ENCODE measurements at places on chromosomes 12 and 14.

DNA sequence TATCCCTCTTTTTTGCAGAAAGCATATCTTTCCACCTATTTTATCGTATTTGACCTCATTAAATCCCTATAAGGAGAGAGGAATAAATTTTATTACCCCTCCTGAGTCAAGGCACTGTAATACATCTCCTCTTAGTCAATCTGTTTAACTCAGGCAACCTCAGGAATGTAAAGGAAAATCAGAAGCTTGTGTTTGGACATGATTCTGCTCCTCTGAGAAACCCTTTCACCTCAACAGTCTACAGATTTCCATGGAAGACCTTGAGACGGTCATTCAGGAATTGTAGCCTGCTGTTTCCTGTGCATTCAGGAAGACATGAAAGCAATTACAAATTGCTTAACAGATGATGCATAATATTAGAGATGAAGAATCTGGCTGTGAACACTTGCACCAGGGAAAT, 360.8 kb downstream of the PAWR start:
- no peak for DNase-seq

DNA sequence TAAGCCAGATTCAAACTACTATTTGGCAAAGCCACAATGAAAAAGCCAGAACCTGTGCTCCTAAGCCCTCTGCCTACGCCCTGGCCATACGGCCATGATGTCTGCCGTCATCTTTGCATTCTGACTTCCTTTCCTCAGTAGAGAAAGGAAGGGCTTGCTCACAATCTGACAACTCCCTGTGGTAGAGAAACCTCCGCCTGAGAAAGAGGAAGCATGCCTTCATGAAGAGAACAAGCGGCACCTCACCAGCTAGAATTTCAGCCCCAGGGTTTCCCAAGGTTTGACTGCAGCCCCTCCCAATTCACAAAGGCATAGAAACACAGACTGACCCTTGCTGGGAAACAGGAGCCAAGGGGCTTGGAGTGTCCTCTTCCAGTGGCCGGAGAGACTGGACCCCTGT, 25.7 kb downstream of the TEP1 start:
- no peak for DNase-seq

GRCh38 chr12:26451763-26452162, 256.4 kb downstream of the SSPN start:
- no peak for DNase-seq

- DNase-seq = no peak
Observed at GRCh38 chr12:111046896-111047295, 126.5 kb upstream of the MYL2 start.

- DNase-seq = no peak
Observed at GRCh38 chr12:132734206-132734605, 23.6 kb downstream of the PGAM5 start.

GRCh38 chr14:100903672-100904185, at the start of gene RTL1:
RTL1 (minus strand) TSS chr14:100903722; CDS start chr14:100884788, 18,934 bp downstream.
- DNase-seq = no peak

DNA sequence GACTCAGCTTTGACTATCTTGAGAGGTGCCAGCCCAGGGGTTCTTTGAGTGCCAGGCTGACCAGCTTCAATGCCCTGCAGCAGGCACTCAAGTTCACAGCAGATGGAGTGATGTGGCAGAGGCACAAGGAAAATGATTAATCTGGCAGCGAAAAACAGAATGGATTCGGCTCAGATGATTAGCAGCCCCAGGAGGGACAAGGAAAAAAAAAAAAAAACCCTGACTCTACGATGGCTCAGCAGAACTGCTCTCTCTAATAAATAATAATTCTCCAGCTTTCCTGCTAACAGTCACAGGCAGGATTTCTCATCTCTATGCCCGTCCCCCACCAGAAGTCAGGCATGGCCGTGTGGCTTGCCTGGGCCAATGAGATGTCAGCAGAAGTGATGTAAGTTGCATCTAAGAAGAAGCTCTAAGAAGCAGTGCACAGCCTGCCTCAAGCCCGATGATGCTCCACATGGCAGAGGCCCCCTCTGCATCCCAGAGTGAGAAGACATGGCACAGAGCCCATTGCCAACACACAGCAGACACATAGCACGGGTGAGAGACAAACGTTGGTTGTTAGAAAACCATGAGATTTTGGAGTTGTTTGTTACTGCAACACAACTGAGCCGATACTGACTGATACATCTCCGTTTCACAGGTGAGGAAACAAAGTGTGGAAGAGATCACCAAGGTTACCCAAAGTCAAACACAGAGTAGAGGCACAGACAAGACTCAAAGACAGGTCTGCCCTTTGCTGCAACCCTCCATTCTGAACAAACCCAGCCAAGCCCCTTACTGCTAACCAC, 111.0 kb downstream of the SCARB1 start:
- DNase-seq = no peak

DNA sequence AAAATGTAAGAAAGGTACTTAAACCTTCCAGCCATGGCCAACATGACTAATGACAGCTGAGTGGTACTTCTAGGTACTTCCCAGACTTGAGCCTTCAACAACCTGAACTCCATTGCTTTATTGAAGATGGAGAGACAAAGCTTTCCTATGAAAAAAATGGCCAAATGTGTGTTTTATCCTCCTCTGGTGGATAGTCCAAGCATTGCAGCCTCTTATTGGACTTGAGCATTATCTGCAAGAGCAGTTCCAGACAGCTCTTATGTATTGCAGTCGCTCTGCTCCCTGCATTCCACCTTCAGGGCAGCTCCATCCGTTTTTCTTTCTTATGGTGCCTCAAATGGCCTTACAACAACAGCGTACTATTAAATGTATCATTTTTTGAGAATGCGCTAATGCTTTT, 588.2 kb downstream of the NRXN3 start:
- no peak for DNase-seq

DNA sequence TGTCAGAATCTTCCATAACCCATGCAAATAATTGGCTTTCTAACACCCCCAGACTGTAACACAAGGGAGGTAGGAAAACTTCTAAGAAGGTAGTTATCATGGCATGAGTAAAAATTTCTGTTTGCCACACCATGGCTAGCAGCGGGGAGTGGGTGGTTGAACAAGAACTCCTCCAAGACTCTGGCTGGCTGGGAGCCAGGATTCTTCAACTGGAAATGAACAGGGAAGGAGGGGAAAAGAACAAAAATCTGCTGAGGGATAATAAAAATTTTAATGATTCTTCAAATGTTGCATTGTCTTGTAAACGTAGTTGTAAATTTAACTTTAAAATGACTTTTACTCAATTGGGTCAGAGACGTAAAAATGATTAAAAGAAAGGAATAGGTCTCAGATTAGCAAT, 78.9 kb downstream of the AKAP6 start:
- DNase-seq = no peak

- DNase-seq = no peak
Observed at GRCh38 chr12:48389409-48389808, 38.7 kb upstream of the ZNF641 start.

- DNase-seq = no peak
Observed at GRCh38 chr14:106129274-106129673, 602.9 kb downstream of the TMEM121 start.

DNA sequence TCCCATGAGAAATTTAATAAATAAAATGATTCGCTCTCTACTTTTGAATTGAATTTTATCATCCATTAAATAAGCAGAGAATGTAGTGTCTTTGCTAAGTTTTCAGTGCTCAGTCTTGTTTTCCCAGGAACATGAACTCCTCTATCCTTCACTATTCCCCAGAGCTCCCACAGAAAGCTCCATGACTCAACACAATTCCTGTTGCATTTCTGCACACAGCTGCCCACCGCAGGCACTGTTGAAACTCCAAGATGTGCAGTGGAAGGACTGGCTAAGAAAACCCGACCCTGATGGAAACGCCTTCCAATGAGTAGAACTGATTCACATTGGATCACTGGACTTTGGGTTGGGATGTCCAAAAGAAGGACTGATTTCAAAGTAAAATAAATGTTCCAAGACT, 202.4 kb upstream of the AMIGO2 start:
- DNase-seq = no peak

DNA sequence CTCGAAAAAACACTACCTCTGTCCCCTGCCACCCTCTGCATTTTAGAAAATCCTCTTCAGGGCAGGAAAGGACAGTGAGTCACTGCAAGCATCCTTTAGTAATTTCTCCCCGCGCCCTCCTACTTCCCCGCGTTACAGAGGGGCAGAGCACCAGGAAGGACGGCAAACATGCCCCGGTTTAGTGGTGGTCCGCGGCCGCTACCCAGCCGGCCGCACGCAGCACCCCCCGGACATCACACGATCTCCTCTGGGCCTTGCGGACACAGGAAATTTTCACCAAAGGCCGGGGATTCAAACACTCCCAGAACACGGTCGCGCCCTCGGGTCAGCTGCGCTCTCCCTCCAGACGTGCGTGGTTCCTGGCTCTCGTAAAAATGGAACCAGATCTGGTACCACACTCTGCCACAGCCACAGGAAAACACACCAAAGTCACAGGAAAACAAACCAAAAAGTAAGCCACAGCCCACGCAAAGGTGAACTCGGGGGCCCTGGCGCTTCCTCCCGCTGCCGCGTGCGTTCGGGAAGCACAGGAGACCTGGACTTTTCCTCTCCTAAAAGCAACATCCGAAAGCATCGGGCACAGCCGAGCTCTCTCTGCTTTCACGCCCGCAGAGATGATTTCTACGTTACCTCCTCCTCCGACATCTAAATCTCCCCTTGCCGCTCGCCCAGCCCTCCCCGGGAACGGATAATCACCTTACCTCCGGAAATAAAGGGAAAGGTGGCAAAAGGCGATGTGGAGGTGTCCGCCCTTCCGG, 839 bp downstream of the SLC38A1 start:
- no peak for DNase-seq

DNA sequence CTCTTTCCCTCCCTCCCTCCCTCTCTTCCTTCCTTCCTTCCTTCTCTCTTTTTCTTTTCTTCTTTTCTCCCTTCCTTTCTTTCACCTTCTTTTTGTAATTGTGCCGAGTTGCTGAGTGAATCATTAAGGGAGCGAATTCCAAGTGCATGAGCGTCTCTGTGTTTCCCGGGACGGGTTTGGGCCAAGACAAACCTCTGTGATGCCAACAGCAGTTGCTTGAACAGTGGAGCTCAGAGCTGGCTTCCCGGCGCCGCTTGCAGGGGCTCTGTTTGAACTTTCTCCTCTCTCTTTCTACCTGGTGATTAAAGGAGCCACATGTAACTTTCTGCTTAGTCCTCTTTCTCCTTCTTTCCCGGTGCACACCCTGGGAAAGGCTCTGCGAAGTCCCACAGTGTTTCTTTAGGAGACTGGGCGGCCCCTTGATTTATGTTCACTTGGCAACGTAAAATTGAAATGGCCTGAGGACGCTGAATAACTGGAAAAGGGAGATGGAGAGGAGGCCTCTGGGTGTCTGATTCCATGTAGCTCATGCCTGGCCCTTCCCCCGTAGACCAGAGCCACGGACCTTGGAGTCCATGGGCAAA, 33.7 kb upstream of the MAP1LC3B2 start:
- no peak for DNase-seq

- no peak for DNase-seq
Observed at GRCh38 chr12:2550561-2551411, 244.0 kb upstream of the FKBP4 start.

DNA sequence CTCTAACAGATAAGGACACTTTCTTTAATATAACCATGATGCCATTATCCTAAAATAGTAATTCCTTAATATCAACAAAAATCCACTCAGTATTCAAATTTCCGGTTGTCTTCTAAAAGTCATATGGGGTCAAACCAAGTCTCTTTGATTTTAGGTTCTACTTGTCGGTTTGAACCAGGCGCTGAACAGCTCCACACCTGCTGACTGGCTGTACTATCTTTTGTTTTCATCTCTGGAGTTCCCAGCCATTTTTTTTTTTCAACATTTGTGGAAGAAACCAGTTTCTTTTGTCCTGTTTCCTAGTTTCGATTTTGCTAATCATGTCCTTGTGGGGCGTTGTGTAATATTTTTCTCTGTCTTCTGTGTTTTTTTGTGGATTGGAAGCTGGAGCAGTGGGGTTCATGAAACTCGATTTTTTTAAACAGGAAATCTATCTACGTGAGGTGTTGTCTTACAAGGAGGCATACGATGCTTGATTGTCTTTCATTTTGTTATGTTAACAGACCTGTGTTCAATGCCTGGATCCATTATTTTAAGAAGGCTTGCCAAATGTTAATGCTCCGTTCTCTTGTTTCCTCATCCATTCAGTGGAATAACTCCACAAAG, 50.2 kb downstream of the FZD10 start:
- no peak for DNase-seq

DNA sequence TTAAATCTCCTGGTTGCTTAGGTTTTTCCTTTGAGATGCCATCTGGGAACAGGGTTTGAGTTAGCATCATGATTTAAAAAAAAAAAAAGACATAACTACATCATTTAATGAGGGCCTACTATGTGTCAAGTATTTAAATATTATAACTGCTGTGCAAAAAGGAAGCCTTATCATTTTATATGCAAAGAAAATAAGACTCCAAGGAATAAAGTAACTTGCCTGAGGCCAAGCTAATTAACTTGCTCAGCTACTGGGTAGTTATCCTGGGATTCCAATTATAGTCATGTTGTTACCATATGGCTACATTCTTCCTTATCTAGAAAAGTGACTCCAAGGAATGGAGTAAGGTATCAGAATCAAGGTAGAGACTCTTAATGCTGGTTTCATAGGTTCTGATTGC, 123.5 kb downstream of the SLC41A2 start:
- DNase-seq = no peak

- DNase-seq = no peak
Observed at GRCh38 chr14:65043893-65044595, 57.3 kb downstream of the FNTB start.

DNA sequence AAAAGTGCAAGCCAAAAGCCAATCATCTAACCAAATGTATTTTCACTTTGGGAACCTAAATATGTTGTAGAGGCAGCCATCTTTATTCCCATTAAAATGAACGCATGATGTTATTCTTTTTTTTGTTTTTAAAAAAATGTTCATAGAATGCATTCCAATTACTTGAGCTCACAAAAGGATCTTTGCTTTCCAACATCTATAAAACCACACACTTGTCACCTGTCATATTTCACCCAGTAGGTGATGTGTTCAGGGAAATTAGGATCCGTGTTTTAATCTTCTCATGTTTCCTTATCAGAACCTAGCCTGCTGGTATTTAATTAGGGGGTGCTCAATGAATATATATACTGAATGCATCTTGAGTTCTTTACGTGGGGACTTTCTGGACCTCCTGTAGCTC, 13.6 kb downstream of the TTC8 start:
- DNase-seq = no peak

DNA sequence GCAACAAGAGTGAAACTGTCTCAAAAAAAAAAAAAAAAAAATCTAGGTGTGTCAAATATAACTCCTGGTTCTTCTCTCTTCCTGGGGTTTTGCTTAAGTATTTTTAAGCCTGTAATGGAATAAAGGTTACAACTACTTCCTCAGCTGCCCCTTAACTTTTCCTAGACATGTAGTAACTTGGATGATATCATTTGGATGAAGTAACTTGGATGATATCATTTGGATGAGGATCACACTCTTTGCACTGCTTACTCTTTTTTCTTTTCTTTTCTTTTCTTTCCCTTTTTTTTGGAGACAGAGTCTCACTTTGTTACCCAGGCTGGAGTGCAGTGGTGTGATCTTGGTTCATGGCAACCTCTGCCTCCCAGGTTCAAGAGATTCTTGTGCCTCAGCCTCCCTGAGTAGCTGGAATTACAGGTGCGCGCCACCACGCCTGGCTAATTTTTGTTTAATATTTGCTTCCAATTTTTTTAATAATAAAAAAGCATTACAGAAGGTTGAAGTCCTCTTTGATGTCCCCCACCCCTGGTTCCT, 775 bp upstream of the FAM186A start:
- DNase-seq = no peak

- no peak for DNase-seq
Observed at GRCh38 chr12:129109174-129110001, 256.1 kb downstream of the GLT1D1 start.

- no peak for DNase-seq
Observed at GRCh38 chr12:13069380-13069779, 25.2 kb downstream of the FAM234B start.
